GOT3 (cell line): ENCODE measurements at places on chromosomes 11 and 22.
A peak's percentile ranks its signal among the peaks of the same experiment; 100 is the strongest.

GRCh38 chr11:15189641-15190365, 75.1 kb downstream of the INSC start:
- no peak for DNase-seq

- no peak for DNase-seq
These were observed 16.4 kb upstream of the MRGPRX2 start for GRCh38 chr11:19076744-19077589.

- no peak for DNase-seq
These were observed 47.0 kb downstream of the RTL6 start for GRCh38 chr22:44451016-44451415.

GRCh38 chr22:46075764-46076531, 74.4 kb upstream of the PPARA start:
- no peak for DNase-seq

GRCh38 chr22:38442967-38443627, 11.9 kb downstream of the KCNJ4 start:
- no peak for DNase-seq

GRCh38 chr11:23569134-23569533, 708.9 kb upstream of the CCDC179 start:
- no peak for DNase-seq

GRCh38 chr11:126359431-126360048, 4.1 kb downstream of the ST3GAL4 start:
- DNase-seq = no peak

- no peak for DNase-seq
These were observed 209.7 kb upstream of the ARHGAP20 start for GRCh38 chr11:110921742-110922521.

- DNase-seq = no peak
These were observed 38.3 kb upstream of the CEP295 start for GRCh38 chr11:93623179-93623578.

- no peak for DNase-seq
These were observed 307.2 kb upstream of the CTSC start for GRCh38 chr11:88644724-88645123.

- no peak for DNase-seq
These were observed 791.7 kb downstream of the FAM181B start for GRCh38 chr11:81941998-81942397.

- DNase-seq = no peak
These were observed 2.4 kb downstream of the LRRC10B start for GRCh38 chr11:61510974-61511373.

GRCh38 chr11:121715405-121715804, 262.6 kb upstream of the SORL1-AS1 start:
- no peak for DNase-seq

DNA sequence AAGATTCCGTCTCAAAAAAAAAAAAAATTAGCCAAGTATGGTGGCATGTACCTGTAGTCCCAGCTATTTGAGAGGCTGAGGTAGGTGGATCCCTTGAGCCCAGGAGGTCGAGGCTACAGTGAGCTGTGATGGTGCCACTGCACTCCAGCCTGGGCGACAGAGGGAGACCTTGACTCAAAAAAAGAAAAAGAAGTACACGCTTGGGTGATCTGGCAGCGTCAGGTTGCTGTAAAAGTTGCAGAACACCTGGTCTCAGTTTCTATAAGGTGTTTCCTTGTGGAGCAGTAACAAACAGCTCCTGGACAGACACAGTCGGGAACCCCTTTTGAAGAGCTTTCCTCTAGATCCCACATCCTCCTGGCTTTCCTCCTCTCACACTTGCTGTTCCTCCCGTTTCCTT, 45.8 kb downstream of the SCGB1A1 start:
- DNase-seq = no peak

- no peak for DNase-seq
These were observed 163.3 kb downstream of the CRYBB2 start for GRCh38 chr22:25382762-25383161.

- DNase-seq = no peak
These were observed 389.1 kb downstream of the NXPE2 start for GRCh38 chr11:115067471-115067870.

- no peak for DNase-seq
These were observed 221.2 kb downstream of the MN1 start for GRCh38 chr22:27580311-27580897.

GRCh38 chr11:36441610-36442208, 68.4 kb downstream of the TRAF6 start:
- DNase-seq = no peak

- no peak for DNase-seq
These were observed 766.4 kb upstream of the LUZP2 start for GRCh38 chr11:23730307-23730998.

- no peak for DNase-seq
These were observed 67.0 kb upstream of the TBCEL start for GRCh38 chr11:120956710-120957495.

DNA sequence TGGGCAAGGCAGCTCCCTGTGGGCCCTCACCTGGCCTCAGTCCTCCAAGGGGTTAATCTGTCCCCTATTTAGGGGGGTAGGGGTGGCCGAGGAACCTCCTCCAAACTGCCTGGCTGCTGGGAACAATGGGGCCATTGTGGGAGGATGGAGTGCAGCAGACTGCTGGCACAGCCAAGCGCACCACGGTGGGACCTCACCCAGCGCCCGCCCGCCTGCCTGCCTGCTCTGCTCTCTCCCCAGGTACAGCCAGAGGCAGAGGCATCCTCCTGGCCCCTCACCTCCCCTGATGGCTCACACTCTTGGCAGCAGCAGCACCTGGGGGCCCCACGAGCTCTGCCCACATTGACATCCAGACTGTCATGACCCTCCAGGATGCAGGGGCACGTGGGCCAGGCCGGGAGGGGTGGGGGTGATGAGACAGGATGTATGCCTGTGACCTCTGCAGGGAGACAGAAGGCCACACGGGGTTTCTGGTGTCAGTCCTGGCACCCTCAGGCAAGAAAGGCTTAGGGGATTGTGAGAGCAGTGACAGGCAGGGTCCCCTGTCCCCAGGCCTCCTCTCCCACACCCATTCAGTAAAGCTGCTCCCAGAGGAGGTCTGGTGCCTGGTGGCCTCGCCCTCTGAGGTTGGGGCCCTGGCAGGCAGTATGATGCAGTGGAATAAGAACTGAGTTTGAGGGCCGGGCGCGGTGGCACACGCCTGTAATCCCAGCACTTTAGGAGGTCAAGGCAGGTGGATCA, 11.4 kb downstream of the BCL9L start:
- no peak for DNase-seq

DNA sequence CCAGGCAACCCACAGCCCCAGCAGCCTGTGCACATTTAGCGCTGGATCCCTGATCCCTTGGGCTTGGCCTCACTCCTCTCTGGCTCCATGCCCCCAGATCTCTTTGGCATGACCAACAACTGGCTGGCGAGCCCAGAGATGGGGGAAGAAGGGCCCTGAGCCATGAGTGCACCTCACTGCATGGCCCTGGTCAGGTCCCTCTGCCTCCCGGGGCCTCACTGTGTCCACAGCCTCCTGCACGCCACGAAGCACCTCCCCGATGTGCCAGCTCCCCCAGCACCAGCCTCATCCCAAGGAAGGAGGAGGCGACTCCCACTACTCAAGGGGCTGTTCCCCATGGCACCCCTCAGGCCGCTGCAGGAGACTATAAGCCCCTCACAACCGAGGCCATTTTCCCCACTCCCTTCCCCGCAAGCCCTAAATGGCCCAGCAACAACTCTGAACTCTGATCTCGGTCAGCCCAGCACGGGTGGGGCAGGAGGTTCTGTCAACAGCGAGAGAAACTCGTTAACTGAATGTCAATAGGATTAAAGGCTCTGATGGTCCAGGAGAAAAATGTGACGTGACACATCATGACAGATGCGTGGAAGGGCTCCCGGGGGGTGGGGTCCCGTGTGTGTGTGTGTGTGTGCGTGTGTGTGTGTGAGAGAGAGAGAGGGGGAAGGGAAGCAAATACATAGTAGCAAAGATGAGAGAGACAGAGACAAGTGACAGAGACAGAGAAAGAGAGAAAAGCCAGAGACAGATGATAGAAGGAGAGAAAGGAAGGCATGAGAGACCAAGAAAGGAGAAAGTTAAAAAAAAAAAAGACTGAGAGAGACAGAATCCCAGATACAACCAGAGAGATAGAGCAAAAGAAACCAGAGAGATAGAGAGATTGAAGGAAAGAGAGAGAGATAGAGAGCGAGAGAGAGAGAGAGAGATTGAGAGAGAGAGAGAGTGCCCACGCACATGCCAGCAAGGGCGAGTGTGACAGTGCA, 28.4 kb upstream of the SYT7 start:
- no peak for DNase-seq

DNA sequence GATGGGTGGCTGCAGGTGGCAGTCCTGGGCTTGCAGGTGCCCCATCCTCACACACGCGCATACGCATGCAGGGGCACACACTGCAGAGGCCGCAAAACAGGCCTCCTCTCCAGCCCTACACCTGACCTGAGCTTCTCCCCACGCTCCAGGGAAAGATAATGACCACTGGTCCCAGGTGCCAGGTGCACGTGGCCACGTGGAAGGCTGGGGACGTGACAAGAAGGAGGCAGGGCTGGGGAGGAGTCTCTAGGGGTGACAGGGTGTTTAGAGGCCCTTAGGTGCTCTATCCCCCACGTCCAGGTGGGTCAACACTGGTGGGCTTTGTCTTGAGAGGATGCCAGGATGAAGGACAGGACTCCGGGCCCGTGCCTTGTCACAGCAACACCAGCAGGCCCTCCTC, 23.5 kb upstream of the CPT1A start:
- DNase-seq = no peak

DNA sequence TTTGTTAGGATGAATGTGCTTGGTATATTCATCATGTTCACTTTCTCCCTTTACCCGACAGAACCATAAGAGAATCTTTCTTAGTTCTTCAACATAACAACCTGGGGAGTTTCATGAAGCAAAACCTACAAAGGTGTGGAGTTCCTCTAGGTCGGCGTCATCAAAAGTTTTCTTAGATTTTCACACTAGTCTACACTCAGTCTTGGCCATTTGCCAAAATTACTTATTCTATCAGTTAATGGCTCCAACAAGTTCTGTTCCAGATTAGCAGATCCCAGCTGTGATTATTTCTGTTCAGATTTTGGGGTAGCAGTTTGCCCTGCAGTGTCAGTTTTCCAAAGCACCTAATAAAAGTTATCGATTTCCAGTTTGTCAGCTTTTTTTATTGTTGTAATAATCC, 935.8 kb upstream of the RAG2 start:
- DNase-seq = no peak

GRCh38 chr11:79616392-79616851, 175.6 kb upstream of the TENM4 start:
- DNase-seq = no peak

- DNase-seq = no peak
These were observed 41.2 kb upstream of the KCNQ1OT1 start for GRCh38 chr11:2741006-2741376.

- DNase-seq = no peak
These were observed 12.9 kb downstream of the RTN4R start for GRCh38 chr22:20254975-20255946.

- DNase-seq = no peak
These were observed 32.7 kb upstream of the MICAL2 start for GRCh38 chr11:12077535-12078280.

GRCh38 chr22:49505337-49506009, 322.2 kb downstream of the BRD1 start:
- DNase-seq = no peak

DNA sequence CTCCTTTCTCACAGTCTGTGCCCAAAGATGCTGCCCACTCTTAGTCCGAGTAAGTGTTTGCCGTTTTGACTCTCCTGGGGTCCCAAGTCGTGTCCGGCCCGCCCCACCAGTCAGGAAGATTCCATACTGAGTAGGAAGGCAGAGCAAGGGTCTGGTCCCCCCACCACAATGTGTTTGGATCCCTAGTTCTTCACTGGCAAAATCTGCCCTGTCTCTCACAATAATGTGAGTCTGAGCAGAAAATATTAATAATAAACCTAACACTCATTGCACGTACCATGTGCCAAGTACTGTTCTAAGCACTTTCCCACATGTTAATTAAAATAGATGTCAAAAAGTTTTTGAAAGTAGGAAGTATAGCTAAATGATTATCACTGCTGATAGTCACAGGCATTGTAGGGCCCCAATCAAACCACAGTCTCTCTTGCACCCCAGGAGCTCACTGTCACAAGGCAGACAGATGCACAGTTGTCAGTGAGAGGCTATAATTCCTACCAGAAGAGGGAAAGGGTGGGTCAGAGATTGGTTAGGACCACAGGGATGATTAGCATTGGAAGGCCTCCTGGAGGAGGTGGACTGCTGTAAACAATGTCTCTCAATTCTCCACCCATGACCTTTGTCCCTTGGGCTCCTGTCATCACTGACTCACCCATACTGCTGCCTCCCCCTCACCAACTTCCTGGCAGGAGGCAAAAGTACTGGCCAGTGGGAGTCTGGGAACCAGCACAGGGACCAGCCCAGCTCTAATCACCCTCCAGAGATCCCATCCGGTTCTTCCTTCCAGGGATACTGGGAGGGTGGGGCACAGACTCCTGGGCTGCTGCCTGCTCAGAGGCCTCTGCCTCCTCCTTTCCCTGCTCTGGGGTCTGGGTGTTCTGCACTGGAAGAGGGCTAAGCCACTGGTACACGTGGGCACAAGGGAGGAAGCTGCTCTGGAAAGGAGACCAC, 1.0 kb upstream of the POLD4 start:
- peak; percentile 72 for DNase-seq

GRCh38 chr11:17812865-17813187, 78.2 kb downstream of the KCNC1 start:
- DNase-seq = no peak

DNA sequence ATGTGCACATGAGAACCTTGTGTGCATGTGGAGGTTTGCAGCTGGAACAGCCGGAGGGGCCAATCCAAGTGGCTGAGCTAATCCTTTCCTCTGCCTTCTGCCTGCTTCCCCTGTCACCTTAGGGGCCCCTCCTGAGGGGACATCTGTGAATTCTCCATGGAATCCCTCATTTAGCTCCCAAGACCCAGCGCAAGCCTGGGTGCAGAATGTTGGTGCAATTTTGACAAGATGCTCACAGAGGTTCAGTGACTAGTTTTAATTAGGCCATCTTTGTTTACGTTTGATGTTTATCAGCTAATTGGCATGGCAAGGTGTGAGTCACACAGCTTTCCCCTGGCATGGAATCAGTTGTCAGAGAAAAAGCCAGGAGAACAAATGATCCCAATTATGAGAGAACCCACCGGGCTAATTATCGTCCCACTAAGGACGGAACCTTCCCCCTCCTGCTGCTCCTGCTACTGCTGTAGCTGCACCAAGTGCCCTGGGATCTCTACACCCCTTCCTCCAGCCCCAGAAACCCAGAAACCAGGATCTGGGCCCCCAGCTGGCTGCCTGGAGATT, 63.6 kb upstream of the PAX6 start:
- no peak for DNase-seq
